ENCODE measurements at places on chromosomes 13 and 19.

DNA sequence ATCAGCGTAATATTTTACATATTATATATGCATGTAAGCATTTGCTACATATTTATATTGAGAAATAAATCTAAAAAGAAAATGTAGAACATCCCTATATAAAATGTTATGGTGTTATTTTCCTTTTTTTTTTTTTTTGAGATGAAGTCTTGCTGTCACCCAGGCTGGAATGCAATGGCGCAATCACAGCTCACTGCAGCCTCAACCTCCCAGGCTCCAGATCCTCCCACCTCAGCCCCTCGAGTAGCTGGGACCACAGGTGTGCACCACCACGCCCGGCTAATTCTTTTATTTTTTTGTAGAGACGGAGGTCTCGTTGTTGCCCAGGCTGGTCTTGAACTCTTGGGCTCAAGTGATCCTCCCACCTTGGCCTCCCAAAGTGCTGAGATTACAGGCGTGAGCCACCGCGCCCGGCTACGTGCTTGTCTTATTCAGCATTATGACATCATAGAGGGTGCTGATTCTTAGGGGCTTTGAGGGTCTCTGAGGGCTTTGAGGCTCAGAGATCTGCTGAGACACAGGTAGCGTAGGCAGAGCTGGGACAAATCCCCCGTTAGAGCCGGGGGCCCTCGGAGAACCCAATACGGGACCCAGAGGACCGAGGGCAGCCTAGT, 101.9 kb downstream of the GADD45B start:
- no peak for DNase-seq

DNA sequence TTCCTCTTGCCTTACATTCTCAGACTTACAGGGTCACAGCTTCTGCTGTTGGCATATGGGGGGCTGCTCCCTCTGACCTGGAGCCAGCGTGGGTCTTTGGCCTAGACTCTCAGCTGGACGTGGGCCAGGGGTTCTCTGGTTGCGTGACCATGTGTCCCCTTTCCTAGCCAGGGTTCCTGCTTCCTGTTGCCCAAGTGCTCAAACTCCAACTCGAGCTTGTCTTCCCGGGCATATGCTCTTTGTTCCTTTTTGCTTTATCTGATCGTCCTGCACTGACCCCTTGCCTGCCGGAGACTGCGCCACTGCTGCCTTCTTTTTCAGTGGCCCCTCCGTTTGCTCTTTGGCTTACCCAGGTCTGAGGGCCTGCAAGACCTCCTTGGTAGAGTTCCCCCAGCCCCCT, 25.3 kb upstream of the GPR183 start:
- DNase-seq: no peak

DNA sequence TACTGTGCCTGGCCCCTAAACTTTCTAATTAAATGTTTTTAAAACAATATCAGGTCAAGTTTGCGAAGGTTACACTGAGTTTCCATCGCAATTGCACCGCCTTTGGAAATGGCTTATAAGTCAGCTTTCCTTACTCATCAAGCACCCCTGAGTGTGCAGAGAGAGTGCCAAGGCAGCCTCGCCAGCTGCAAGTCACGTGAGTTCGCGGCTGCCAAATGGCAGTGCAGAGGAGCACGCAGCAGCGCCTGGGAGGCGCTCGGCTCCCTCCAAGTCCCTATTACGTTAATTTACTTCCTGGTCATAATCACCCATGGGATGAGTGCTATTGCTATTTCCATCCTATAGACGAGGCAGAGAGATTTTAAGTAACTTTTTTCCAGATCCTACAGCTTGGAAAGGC, 319.6 kb downstream of the TEX29 start:
- no peak for DNase-seq

DNA sequence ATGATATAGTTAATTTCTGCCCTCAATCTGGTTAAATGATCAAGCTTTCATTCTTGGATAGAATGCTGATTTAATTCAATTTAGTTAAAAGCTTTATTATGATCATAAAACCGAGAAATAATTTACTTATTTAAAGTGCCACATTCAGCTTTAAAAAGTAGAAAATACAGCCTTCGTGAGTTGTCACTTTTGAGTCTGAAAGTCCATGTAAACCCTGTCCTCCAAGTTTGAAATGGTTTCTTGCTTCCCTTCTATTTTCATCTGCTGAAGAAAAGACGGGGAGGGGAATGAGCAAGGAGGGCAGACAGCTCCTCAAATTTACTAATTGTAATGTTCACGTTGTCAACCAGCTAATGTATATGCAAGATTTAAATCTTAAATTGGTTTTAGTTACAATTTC, 59.5 kb downstream of the NDFIP2 start:
- no peak for DNase-seq

GRCh38 chr13:97245011-97245410, 22.9 kb downstream of the MBNL2 start:
- no peak for DNase-seq

DNA sequence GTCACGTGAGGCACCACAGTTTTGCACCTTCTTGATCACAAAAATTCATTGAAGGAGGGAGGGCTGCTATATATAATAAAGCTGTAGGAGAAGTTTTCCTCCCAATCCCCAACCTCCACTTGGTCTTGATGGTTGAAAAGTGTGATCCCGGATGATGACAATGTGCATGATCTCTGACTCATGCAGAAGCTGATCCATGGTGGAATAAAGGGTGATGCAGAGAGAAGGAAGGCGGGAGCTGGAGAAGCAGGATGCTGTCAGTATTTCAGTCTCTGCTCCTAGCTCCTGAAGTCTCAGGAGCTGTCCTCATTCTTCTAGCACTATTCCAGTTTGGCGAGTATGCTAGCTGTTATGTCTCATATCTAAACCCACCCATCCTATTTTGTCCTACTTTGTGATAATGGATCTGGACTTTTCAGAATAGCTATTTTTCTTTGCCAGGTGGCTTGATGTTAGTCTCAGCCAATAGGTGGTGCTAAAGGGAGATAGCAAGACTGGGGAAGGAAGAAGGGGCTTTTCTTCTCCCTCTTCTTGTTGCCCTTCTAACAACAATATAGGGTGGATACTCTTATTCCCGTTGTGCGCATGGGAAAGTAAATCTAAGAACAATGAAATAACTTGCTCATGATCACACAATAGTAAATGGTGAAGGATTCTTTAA, 65.6 kb upstream of the HTR2A start:
- peak; percentile 28 for DNase-seq

DNA sequence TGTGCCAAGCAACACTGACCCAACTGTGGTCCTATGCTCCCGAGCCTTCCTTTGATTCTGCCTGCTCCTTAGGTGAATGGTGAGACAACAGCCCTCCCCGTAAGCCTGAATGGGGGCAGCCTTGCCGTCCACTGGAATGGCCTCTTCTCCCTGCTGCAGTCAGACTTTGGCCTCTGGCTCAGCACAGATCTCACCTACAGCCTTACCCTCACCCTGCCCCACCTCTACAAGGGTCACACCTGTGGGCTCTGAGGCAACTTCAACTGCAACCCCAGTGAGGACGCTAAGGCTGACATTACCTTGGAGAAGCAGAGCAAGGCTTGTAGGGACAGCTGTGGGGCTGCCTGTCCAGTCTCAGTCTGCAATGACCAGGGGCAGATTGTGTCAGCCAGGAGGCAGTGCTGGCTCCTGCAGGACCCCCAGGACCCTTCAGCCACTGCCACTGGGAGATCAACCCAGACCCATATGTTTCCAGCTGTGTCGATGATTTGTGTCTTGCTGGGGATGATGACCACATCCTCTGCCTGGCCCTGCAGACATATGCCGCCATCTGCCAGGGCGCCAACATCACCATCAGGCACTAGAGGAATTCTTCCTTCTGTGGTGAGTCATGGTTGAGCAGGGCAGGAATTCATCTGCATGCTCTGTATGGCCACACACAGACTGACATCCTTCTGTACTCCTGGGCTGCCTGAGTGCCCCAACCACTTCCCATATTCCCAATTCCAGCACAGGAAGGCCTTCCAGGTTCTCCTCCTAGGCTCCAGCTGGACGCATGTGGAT, 27.3 kb upstream of the FXYD3 start:
- DNase-seq: peak; percentile 87

DNA sequence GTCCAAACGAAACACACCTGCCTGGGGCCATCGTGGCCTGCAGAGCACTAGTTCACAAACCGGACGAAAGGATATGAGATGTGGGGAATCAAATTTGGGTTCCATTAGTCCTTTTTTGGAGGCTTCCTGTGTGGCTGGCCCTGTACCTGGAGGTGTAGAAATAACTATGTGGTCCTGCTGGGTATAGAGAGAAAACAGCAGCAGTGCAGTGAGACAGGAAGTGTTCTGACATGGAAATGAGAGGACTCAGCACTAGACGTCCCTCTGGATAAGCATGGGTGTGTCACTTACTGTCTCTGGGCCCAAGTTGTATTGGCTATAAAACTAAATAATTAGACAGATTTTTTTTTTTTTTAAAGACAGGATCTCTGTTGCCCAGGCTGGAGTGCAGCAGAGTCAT, 12.3 kb downstream of the KDELR1 start:
- no peak for DNase-seq

DNA sequence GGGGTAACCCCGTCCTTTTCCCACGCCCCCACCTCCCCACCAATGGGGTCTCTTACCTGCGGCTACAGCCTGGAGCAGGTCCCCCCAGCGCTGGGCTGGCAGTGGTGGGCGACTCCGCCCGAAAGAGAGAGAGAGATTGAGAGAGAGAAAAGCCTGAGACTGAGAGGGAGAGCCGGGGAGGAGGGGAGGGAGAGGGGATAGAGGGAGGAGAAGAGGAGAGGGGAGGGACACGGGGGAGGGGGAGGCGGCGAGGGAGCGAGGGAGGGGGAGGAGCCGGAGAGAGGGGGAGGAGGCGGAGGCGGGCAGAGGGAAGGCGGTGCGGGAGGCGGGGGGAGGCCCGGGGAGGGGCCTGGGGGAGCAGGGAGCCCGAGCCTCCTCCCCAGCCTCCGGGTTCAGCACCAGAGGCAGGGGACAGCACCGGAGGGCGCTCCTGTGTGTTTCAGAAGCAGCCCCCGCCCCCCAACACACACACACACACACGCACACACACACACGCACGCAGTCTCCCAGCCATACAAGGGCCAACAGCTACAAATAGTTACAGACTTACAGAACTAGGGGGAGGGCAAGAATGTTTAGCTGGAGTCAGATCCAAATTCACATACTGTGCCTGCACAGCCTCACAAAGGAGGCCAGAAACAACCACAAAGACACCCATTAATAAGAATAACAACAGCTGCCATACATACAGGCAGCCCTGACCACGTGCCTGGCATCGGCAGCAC, at the start of gene SLC8A2:
TSS of gene SLC8A2 (minus strand) at position 161 of the 725 bp plus-strand sequence. CDS start 5,490 bp downstream, outside the sequence.
- DNase-seq: peak; percentile 42

- DNase-seq: peak; percentile 70
These were observed 117.4 kb downstream of the ESD start for GRCh38 chr13:46679369-46680120.

DNA sequence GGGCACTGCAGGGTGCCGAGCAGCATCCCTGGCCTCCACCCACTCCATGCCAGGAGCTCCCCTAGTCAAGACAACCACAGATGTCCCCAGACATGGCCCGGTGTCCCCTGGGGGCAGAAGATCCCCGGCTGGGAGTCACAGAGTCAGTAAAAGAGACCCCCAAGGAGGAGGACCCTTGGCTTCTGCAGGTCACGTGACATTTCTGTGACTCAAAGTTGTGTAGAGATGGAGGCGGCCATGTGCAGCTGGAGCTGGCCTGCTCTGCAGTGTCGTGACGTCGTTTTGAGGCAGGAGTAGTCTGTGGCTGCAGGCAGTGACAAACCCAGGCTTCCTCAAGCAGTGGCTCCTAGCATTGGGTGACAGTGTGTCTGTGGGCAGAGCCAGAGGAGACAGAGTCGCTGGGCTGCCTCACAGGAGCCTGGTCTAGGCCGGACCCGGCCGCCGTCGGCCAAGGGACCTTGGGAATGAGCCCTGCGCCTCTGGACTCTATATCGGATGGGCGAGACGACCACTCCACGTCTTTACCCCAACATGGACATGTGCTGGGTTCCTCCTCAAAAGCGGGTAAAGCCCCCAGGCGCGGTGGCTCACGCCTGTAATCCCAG, 7.7 kb upstream of the DIRAS1 start:
- DNase-seq: no peak

DNA sequence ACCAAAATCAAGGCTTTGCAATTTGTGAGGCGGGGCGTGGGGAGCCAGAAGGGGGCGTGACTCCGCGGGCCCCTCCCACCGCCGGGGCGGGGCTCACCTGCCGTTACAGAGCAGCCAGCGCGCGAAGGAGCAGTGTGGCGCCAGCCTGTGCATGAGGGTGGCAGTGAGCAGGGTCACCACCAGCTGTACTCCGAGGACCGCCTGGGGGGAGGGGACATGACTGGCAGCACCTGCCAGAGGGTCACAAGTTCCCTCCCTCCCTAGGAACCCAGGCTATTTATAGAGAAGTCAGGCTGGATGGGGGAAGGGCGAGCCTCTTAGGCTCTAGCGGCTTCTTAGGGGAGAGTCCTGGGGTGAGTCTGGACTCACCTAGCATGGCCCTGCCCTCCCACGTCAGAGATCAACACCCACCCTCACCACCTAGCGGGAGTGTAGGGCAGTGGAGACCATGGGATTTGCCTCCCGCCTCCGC, 3.6 kb downstream of the TMEM161A start:
- DNase-seq: no peak

GRCh38 chr13:112690283-112690929, 568 bp downstream of the ATP11A start:
- DNase-seq: no peak

DNA sequence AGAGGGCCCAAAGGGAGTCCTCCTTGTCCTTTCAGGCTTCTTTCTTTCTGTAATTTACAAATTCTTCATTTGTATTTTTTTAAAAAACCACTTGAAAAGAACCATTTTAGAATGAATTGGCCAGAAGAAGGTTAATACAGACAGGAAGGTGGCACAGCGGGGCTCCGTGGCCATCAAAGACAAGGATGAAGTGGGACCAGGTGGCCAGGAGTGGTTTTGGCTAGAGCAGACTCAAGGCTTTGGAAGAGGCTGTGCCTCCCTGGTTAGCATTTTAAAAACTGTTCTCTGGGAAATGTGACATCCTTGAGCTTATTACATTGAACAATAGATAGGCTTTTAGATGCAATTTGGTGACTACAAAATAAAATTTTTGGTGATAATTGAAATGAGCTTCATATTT, 48.4 kb downstream of the ATP8A2 start:
- DNase-seq: no peak

DNA sequence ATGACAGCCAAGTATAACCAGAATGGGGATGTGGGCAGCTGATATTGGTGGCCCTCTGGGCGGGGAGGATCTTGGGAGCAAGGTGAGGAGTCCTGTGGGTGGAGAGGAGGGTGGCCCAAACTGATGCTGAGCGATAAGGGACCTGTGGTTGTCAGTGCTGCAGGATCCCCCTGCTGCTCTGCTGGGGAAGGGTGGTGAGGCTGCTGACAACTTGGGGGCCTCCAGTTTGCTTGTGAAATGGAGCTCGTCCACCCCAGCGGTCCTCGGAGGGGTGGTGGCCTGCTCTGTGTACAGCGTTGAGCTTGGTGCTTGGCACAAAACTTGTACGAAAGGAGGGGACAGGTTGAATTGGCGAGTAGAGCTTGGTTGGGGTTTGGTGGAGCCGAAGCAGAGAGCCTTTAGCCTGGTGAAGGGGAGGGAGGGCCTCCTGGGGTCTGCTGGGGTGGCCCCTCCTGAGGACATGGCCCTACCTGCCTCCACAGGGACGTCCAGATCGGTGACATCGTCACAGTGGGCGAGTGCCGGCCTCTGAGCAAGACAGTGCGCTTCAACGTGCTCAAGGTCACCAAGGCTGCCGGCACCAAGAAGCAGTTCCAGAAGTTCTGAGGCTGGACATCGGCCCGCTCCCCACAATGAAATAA, 2.9 kb downstream of the RPS11 start:
- DNase-seq: no peak

GRCh38 chr19:46494146-46494940, 1.3 kb downstream of the PNMA8B start:
- DNase-seq: no peak

- DNase-seq: no peak
These were observed 4.8 kb upstream of the SERP2 start for GRCh38 chr13:44368599-44369368.

Measured in HFFc6 (cell line).